GDM1 (cell line): ENCODE measurements at places on chromosomes 6 and 20.

- no peak for DNase-seq
Observed at GRCh38 chr6:111157412-111157811, 70.1 kb downstream of the SLC16A10 start.

DNA sequence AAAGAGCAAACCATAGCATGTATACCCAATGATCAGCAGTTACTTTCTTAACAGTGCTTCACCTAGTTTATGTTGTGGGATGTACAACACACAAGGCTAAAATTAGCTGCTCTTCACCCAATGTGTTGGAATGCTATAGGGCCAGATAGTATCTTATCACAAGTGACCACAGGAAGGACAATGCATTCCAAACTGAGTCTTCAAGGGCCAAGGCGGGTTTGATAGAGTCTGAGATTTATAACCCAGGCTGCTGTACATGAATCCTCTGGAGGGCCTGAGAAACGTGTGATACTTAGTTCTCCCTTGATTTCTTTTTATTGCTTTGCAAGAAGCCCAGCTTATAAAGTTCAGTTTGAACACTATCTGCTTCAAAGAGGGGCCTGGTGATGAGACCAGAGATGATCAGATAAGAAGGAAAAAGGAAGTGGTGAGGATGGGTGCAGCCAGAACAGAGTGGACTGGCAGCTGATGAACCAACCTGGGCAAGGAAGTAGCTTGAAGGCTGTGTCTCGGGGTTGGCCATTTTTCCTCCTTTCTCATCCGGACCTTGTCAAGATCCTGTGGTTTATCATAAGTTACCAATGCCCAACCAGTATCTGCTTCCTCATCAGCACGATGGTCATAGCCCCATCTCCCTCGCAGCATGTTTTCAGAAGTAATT lies 62.2 kb upstream of the BMP2 start:
- no peak for DNase-seq

GRCh38 chr20:19820555-19821211 lies 62.6 kb downstream of the RIN2 start:
- no peak for DNase-seq

DNA sequence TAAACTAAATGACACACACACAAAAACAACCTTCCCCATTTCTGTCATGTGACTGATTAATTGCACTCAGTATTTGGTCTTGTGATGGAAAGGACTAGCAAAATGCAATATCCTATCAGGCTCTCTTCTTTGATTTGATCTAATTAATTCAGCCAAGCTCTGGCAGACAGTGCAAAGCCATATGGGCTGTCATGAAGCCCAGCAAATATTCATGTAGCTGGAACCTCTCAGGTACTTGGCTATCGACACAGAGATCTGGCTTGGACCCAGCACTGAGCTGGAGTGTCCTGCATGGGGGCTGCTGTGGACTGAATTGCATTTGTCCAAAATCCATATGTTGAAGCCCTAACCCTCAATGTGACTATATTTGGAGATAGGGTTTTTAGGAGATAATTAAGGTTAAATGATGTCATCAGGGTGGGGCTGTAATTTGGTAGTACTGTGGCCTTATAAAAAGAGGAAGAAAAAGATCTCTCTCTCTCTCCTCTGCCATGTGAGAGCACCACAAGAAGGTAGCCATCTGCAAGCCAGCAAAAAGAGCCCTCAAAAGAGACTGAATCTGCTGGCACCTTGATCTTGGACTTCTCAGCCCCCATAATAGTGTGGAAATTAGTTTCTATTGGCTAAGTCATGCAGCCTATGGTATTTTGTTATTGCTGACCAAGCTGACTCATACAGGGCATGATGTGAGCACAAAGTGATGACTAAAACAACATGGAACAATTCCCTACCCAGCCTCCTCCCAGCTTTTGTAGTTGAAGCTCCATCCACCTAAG lies 77.1 kb downstream of the STMND1 start:
- no peak for DNase-seq

DNA sequence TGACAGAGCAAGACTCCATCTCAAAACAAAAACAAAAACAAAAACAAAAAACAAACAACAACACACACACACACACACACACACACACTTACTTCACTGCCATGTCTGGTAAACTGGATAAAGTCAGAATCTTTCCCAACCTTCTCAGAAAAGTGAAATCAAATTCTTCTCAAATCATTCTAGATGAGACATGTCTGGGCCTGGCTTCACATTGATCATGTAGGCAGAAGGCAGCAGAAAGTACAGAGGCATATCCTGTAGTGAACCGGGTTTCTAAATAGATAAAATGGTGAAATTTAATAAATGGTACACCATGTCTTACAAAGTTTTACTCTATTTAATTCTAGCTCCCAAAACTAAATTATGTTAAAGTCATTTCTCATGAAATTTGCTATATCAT lies 14.9 kb upstream of the MRS2 start:
- no peak for DNase-seq

- no peak for DNase-seq
Observed at GRCh38 chr6:40960742-40961430, 78.1 kb downstream of the UNC5CL start.

DNA sequence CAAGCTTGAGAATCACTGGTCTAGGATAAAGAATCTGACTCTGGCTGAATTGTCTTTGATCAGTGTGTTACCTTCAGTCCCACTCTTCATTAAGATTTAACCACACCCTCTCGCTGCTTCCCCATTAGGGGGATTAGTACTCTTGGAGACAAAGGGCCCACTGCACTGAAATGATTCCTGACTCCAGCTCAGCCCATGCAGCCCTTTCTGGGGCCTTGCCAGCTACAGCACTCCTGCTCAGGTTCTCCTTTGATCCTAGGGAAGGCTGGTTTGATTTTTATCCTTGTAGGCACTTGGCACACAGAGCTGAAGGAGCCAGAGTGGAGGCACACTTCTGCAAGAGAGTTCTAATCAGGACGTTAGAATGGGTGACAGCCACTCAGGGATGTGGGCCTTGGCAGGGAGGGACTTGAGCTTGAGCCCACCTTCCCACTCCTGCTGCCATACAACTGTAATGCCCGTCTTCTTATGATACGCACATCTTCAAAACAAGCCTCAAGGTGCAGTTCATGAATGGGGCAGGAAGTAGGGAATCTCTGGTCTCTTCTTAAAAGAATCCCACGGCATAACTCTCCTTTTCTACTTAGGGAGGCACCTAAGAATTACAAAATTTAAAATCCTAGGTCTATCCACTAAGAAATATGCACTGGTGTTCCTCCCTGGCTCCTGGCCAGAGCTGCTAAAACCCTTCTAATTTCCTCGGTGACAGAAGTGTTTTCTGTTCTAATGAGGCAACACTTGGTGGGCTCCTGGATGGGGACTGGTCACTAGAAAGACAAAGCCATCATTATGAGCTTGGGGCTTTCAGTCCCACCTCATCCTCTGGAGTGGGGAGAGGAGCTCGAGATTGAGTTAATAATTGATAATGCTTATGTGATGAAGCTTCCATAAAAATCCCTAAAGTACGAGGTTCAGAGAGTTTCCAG lies 1.5 kb upstream of the SLA2 start:
- DNase-seq = no peak

DNA sequence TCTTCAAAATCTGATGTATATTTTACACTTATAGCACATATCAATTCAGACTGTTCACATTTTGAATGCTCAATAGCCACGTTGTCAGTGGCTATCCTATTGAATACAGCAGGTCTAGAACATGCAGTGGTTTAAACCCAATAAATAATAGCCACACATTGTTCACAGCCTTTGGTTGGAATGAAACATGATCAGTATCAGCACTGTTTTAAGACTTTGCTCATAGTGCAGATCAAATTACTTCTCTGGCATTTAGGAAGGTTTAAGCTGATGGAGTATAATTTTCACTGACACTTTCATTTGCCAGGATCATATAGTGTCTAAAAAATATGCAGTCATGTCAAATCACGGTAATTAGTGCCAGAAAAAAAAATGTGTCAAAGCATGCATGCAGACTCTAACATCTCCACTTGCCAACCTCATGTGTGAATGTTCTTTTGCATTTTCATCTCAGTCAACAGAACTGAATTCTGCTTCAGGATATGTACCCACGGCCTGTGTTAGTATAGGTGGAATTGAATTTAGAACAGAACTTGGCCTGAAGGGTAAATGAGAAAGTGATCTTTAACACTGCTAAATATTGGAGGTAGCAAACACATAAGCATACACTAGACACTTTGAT lies 184.1 kb downstream of the SLC24A3 start:
- DNase-seq = no peak

- no peak for DNase-seq
Observed at GRCh38 chr20:50202677-50203076, 12.0 kb downstream of the CEBPB start.

GRCh38 chr20:37095108-37095598 lies 644 bp downstream of the RBL1 start:
- DNase-seq = no peak
